ENCODE measurements at places on chromosomes 1 and 21.

DNA sequence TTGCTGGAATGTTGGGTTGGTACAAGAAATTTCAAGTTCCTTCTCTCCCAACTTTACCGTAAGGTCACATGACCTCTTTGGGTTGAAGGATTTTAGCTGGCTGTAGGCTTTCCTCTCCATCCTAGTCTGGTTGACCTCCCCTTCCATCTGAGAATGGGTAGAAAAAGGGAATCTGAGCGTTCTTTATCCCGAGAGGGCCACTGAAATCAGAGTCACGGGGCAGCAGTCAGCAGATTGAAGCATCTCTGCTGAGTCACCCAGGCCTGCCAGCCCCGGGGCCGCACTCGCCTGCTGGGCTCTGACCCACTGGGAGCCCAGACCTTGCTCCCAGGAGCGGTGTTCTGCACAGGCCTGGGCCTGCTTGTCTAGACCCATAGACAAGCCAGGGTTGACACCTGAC is 31.0 kb downstream of the TMCC2 start:
- peak; percentile 40 for DNase-seq

DNA sequence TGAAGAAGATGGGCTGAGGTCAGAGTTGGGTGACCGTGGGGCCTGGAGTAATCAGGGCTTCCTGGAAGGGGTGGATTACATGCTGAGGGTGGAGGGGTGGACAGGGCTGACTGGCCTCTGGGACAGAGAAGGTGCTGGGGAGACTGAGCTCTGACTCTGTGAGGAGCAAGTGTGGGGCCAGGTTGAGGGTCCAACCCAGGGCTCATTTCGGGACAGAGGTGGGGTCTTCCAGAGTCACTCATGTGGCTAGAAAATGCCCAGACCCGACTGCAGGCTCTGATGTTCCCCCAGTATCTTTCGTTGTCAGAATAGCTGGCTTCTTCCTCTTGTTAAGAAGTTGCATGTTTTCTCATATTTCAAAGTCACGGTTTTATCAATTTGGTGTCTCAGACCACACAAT is 311.8 kb downstream of the PTPRU start:
- DNase-seq: no peak

DNA sequence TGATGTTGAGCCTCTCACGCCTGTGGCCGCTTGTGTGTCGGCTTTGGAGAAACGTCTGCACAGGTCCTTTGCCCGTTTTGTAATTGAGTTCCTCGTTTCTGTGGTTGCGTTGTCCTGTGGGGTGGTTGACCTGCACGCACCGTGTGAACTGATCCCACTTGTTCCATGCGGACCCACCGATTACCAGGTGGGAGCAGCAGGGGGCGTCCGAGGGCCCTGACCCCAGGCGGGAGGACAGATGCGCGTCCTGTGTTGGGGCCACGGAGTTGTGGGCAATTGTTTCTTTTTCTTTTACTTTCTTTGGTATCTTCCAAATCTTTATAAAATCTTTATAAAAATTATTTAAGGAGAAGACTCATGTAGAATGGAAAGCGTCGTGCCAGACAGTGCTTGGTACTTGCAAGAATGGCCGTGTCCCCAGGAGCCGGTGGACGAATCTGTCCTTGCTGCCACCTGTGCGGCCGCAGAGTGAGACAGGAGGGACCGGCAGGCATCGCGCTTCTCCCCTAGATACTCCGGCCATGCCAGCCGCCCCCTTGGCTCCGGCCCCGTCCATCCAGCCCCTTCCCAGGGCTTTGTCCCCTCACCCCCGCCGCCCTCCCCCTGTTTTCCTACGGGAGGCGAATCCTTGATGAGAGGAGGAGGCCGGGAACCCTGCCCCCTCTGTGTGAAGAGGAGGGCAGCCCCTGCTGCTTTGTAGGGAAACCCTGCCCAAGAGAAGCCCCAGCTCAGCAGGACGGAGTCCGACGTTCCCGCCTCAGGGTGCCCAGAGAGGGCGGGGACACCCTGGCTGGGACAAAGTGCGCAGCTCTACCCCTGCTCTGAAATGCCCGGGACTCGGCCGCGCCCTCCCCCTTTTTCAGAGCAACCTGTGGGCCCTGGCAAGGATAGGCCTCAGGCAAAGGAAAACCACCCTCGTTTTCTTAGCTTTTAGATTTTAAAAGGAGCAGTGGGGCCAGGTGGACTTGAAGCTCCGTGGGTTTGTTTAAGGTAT is 41.7 kb downstream of the PRKCZ start:
- peak; percentile 22 for DNase-seq

- no peak for DNase-seq
These were observed 35.7 kb upstream of the CNN3 start for GRCh38 chr1:94962409-94963265.

- DNase-seq: no peak
These were observed 18.7 kb downstream of the DUSP10 start for GRCh38 chr1:221723018-221723847.

DNA sequence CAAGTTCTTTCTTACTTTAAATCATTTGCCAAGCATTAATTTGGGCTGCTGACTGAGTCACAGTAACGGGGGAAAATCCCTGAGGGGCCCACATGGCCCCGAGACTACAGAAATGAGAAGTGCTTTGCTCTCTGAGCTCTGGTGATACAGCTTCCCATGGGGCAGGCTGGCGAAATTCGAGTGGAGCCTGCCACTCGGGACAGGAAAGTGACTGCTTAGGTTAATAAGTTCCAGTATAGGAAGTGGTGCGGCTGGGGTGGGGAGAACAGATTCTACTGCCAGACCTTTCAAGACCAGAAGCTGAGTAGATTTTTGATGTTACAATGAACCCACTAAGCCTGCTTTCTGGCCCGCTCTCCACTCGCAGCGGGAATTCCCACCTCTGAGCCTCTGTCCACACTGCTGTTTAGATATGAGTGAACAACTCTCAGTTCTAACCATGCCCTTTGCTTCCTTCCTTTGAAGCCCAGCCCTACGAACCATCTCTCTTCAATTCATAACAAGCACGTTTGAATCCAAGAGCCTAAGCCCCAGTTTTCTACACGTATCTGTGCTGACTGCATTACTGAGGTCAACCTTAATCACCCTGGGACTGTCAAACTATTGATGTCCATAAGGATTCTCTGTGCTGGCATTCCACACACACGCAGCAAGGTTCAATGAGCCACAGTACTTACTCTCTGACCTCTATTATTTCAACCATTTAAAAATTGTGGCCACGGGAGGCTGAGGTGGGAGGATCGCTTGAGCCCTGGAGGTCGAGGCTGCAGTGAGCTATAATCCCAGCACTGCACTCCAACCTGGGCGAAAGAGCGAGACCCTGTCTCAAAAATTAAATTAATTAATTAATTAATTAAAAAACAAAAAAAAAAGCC is 9.6 kb downstream of the ZBTB17 start:
- peak; percentile 56 for DNase-seq

GRCh38 chr21:29496337-29496736 is 197.6 kb downstream of the BACH1 start:
- no peak for DNase-seq

GRCh38 chr1:67679691-67680090 is 5.3 kb upstream of the GADD45A start:
- DNase-seq: peak; percentile 47

GRCh38 chr1:46747683-46748288 is 28.9 kb upstream of the EFCAB14 start:
- peak; percentile 43 for DNase-seq

GRCh38 chr1:22508329-22508728 is 55.0 kb upstream of the EPHA8 start:
- DNase-seq: no peak

- no peak for DNase-seq
These were observed at the start of gene APCS for GRCh38 chr1:159587461-159587951. Gene APCS (plus strand): TSS chr1:159587826. CDS start chr1:159587922, 96 bp downstream.

DNA sequence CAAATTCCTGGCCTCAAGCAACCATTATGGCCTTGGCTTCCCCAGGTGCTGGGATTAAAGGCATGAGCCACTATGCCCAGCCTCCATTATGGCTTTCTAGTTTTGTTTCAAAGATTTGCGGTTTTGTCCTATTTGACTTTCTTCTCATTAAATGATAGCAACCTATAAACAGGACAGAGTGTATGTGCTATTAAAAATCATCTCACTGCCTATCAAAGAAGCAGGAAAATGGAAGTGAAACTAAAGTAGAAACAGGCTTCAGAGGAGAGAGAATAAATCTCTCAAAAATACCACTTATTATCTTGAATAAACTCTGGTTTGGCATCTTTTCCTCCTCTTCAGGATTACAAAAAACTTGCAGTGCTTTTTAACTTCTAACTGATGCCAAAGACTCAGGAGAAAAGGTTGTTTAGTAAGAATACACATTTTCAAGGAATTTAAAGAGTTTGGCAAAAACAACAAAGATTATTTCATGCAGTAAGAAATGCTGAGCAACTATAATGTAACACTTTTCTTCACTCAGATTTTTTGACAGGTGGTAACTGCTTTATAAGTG is 28.7 kb downstream of the ACBD3 start:
- no peak for DNase-seq

- peak; percentile 37 for DNase-seq
These were observed 785.1 kb upstream of the ADGRL4 start for GRCh38 chr1:79791488-79792218.

DNA sequence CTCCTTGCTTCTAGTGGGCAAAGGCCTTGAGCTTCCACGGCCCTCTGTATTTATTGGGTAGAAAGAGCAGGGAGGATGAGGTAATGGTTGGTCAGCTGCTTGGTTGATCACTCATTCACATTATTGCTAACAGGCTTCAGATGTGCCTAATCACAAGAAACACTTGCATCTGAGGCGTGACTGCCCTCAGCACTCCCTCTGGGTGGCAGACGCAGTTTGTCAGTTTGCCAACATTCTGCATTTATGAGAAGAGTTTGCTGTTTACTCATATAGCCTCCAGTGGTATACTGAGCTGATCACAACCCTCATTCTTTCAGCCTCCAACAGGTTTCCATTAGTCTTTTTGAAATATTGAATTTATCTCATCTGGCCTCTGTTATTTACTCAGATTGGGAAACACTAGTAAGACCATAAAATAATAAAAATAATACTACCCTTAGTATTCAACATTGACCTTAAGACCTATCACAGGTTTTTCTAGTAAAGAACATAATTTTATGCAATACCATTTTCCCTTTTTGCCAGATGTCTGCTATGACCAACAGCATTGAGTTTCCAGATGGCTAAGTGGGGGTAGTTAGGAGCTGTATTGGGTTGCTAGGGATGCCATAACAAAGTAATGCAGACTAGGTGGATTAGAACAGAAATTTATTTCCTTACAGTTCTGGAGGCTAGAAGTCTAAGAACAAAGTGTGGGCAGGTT is 53.3 kb downstream of the PTGFR start:
- peak; percentile 11 for DNase-seq

GRCh38 chr1:67372136-67372535 is 58.1 kb downstream of the SERBP1 start:
- no peak for DNase-seq

DNA sequence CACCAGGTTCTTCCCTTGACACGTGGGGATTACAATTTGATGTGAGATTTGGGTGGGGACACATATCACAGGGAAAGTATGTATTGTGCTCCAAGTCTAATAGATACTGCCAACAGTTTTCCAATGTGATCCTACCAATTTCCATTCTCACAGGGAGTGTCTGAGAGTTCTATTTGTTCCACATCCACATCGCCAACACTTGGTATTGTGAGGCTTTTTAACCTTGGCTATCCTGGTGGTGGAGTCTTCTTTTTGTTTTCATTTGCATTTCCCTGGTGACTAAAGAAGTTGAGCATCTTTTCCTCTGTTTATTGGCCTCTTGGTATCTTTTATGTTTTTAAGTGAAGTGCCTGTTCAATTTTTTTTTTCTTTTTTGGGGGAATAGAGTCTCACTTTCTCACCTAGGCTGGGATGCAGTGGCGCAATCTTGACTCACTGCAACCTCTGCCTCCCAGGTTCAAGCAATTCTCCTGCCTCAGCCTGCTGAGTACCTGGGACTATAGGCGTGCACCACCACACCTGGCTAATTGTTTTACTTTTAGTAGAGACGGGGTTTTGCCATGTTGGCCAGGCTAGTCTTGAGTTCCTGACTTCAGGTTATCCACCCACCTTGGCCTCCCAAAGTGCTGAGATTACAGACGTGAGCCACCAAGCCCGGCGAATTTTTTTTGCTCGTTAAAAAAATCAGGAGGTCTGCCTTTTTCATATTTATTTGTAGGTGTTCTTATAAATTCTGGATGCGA is 15.9 kb upstream of the PADI1 start:
- DNase-seq: no peak

DNA sequence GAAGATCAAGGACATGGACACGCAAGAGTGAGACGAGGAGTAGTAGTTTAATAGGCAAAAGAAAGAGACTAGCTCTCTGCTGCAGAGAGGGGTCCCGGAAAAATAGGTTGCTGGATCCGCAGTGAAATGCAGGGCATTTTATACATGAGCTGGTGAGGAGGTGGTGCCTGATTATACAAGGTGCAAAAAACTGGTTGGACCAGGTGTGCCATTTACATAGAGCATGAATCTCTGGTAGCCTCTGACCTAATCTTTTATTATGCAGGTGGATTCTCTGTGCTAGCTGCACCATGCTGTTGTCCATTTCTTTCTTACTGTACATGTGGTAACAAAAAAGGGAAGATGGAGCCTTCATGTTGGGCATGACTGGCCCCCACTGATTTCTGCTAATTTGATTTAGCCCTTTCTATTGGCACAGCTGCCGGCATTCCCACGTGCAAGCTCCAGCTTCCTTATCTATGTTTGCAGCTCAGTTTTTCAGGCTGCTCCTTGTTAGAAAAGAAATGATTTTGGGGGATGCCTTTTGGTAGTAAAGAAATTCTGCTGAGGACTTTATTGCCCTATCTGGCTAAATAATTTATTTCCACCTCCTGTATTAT is 548.1 kb downstream of the BRINP3 start:
- no peak for DNase-seq

- DNase-seq: peak; percentile 15
These were observed 8.6 kb downstream of the KCNC4 start for GRCh38 chr1:110218739-110219138.

All from fibroblast of skin of scalp (primary cell).